ENCODE measurements at places on chromosomes 5 and 9.

DNA sequence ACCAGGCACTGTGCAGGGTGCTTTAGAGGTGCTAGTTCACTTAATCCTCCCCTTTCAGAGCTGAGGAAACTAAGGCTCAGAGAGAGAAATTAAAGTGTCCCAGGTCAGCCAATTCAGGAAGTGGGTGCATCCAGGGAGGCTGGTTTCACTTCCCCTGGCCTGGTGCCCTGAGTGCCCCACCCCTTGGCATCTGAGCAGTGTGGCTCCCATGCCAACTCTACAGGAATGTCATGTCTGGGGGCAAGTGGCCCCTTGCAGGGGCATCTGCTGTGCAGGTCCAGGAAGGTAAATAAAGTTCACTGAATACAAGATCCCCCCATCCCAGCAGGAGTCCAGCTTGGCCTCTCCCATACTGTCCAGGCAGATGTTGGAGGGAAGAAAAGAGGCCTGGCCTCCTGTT is 4.4 kb upstream of the N4BP3 start:
- DNase-seq, result no peak

DNA sequence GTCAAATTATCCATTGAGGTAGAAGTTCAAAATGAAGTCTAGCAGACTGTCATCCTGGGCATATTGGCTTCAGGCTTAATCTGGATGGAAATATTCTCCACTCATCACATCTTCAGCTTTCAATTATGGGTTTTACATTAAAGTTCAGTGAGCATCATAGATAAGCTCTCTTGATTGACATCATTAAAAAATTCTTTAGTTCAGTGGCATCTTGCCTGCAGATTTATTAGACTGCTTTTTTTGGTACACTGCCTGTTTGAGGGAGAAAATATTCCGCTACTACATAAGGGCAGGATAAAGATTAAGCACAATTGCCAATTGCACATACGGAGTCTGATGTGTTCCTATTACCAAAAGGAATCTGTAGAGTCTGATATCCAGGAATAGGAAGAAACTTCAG is 2353.8 kb downstream of the MAT2B start:
- DNase-seq, result no peak

DNA sequence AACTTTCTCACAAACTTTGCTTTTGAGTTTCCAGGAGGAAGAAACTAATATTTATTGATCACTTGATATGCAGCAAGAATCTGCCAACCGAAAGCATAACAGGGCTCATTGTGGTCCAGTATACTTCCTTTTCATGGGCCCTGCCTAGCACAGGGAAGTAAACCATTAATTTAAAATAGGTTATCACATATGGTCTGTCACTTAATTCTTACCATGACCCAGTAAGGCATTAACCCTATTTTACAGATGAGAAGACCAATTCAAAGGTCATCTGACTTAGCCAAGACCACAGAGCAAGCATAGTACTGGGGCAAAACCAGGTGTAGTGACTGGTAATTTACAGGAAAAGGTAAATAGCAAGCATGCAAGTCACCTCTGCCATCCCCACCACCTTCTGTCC is 336.9 kb upstream of the DMAC1 start:
- DNase-seq, result no peak

- DNase-seq, result no peak
Measured at GRCh38 chr5:56208681-56209080, 24.4 kb downstream of the ANKRD55 start.

- no peak for DNase-seq
Measured at GRCh38 chr5:109399092-109399759, 10.5 kb downstream of the PJA2 start.

GRCh38 chr9:36597412-36598178 is 24.9 kb downstream of the MELK start:
- DNase-seq, result no peak

- no peak for DNase-seq
Measured at GRCh38 chr9:99411068-99411467, 189.0 kb downstream of the SEC61B start.

DNA sequence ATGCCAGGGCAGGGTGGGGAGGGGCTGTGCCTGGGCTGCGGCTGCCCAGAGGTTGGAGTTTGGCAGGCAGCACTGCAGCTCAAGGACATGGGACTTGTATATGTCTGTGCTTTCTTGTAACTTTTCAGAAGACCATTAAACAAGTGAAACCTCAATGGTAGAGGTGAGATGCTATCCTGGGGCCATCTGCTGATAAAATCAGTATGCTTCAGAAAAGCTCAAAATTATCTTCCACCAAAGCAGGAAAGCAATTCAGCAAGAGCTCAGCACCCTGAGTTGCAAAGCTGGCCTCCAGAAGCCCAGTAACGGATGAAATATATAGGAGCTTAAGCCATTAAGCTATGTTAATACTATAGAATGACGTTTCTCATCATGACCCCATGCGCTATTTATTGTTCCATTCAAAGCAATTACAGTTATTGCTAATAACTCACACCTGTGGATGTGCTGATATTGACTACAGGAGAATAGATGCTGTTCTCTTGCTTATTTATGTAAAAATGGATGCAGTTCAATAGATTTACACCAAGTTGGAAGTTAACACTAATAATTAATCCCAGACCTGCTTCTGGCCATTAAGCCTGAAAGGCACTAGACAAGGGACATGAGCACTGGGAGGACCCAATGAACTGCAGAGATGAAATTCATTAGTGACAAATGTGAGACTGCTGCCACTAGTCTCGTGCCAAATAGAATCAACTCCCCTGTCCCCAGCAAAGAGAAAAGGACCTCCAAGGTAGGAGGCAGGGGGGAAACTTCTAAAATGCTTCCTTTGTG is 316.3 kb upstream of the PANK3 start:
- DNase-seq, result no peak

- no peak for DNase-seq
Measured at GRCh38 chr9:79477955-79478771, 93.6 kb upstream of the TLE4 start.

DNA sequence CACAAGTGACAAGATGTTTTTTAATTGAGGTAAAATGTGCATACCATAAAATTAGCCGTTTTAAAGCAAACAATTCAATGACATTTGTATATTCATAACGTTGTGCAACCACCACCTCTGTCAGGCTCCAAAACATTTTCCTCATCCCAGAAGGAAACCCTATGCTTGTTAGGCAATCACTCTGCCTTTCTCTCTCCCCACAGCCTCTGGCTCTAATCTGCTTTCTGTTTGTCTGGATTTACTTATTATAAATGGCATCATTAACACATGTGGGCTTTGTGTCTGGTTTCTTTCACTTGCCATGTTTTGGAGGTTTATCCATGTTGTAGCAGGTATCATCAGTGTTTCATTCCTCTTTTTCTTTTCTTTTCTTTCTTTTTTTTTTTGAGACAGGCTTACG is 1.4 kb upstream of the N4BP3 start:
- no peak for DNase-seq

- DNase-seq, result no peak
Measured at GRCh38 chr9:122883125-122883524, 22.0 kb downstream of the RC3H2 start.

DNA sequence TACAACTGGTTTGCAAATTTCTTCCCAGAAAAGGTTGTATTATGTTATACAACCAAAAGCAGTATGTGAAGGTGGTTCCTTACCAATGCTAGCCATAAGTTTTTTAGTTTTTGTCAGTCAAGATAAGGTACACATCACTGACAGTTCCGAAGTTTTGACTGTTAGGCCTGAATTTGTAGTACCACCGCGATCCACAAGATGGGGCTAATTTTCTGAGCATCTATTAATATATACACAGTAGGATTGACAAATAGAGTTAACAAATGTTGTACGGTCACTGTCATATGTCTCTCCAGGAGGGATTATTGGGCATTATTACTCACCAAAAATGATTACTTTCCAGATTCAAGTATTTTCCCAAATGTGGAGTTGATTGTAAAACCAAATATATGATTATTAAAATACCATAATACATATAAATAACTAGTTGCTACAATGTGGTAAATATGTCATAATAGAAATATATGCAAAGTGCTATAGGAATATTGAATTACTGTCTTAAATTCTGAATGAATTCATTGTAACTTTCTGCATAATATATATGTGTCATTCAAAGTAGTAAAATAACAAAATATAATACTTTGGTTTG is 28.4 kb upstream of the LRRC19 start:
- DNase-seq, result no peak

DNA sequence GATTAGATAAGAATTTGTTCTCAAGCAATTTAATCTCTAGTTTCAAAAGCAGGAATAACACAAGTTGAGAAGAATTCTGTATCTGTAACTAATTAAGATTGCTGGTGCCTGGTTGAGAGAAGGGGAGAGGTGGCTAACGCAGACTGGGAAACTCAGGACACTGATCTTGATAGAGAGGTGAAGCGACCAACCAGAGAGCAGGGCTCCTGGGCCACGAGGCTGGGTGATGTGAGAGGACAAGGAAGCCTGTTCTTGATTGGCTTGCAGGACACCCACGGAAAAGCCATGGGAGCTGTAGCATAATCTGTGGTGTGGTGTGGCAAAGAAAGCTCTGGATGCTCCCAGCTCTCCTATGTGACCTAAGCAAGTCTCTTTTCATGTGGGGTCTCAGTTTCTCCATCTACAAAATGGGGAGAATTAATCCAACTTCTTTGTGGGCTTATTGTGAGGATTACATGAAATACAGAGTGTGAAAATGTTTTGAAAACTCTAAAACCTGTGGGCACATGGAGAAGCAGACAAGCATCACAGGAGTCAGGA is 594.1 kb upstream of the BRINP1 start:
- DNase-seq, result no peak

- DNase-seq, result no peak
Measured at GRCh38 chr5:79507251-79508205, 6.4 kb downstream of the HOMER1 start.

GRCh38 chr5:37900692-37901091 is 60.9 kb upstream of the GDNF start:
- no peak for DNase-seq

DNA sequence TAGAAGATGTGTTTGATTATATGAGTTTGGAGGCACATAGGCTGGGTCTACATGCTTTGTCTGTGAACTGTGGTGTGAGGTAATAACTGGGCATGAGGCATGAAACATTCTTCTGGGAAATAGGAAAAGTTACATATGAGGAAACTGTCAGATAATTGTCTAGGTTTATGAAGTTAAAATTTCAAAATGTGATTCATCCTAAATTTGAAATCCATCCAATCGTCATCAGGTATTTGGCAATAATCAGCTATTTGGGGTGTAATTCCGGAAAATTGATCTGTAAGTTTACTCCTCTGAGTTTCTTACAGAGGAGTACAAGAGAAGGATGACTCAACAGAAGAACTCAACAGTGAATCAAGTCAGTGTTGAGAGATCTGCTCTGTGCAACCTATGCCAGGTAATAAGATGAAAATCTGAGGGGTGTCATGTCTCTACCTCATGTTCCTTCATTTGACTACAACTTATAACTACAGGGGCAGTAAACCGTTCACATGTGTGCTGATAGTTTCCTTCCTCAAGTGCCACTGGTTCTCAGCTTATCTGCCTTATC is 1171.6 kb upstream of the CDH18 start:
- DNase-seq, result no peak

DNA sequence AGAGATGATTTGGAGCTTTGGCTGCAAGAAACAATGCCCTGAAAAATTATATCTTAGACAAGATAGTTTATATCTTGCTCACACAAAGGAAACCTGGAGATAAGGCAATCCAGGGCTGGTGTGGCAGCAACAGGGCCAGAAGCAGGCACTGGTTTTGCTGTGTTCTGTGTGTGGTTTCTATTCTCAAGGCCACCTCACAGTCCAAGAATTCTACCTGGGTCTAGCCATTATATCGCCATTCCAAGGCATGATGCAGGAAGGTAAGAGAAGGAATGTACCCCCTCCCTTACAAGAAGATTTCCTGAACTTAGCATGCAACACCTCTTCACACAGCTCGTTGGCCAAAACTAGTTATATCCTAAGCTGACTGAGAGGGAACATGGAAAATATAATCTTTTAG is 74.5 kb upstream of the MEGF10 start:
- no peak for DNase-seq

DNA sequence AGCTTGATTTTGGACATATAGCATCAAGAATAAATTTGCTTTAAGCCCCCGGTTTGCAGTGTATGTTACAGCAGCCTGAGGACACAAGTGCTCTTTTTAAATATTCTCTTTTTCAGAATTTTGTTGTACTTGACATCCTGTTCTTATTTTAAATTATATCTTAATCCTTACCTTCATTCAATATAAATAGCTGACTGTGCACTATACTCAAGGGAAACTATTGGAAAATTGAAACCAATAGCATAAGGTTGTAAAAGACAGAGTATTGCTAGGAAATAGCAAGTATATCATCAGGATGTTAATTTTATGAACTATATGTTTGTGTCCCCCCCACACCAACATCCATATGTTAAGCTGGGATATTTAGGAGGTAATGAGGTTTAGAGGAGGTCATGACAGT is 120.4 kb upstream of the CDH10 start:
- DNase-seq, result no peak

- DNase-seq, result no peak
Measured at GRCh38 chr5:163894645-163895044, 389.2 kb downstream of the MAT2B start.

DNA sequence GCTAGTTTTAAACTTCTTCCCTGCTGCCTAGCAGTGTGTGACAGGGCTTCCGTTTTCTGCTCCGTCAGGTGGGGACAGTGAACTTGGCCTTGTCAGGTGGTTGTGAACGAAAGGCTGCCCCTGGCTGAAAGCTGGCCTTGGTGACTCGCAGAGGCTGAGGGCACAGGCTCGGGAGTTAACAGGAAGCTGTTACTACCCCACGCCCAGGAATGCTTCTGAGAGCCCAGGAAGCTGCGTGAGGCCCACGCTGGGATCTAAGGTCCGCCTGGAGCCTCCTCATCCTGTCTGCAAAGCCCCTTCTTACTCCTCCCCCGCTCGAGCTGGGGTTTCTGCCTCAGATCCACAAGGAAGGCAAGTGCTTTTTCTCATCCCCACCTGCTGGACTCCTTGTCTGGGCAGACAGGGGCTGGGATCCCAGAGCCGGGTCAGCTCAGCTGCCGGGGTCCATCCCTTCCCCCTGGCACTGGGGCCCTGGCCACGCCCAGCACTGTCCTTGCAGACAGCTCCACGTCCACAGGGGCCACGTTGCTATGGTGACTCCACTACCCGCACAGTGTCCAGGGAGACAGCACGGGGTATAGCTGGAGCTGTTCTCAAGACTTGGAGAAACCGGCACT is 124.7 kb upstream of the TBC1D2 start:
- no peak for DNase-seq

DNA sequence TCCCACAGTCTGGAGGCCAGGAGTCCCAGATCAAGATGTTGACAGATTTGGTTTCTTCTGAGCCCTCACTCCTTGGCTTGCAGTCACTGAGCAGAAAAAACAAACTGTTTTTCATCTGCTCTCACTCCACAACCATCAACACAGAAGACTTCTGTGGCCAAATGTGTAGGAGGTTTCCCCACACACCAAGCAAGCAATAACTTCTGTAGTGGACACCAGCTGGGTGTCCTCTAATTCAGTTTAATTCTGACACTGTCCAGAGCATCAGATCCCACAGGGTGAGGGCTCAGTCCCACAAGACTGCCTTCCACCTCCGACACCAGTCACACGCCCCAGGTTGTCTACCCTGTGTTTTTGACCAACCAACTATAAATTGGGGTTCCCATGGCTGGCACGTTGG is 209.9 kb downstream of the AOPEP start:
- DNase-seq, result no peak

Measured in ascending aorta (tissue), 2 donors.